ENCODE measurements at places on chromosomes 2 and 18.

DNA sequence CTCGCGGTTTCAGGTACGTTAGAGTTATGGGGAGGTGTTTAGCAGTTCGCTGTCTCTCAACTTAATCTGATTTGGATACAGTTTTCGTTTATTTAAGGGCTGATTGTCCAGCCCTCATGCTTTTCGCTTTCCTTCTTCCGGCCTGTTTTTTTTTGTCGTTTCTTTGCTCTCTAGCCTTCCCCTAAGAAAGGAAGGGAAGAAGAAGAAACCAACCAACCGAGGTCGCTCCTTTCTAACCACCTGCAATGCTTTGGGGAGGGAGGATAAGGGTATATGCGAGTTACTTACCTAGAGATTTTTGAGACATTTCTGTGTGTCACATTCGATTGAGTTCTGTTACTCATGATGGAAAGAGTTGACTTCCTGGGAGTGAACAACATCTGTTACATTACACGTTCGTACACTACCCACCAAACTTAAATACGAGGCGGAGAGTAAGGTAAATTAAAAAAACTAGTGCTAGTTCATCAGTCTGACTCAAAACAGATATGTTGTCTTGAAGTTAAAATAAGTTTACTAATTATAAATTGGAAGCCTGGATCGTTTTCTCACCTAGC, 918 bp downstream of the EIF5B start:
- DNase-seq: no peak

DNA sequence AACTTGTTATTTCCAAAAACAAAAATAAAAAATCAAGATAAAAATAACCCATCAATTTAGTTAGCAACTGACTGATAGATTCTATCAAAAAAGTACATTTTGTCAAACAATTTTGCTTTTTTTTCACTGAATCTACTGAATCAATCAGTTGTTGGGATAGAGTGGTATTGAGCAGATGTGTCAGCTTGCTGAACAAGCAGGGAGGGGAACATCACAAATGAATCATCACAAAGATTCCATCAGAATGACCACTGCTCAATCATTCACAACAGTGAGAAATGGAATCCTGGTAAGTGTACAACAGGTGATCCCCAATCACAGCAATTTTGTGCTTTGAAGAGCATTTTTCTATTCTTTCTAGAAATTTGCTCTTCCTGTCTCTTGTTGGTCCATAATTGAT, 12.3 kb upstream of the SLC14A2 start:
- DNase-seq: no peak

DNA sequence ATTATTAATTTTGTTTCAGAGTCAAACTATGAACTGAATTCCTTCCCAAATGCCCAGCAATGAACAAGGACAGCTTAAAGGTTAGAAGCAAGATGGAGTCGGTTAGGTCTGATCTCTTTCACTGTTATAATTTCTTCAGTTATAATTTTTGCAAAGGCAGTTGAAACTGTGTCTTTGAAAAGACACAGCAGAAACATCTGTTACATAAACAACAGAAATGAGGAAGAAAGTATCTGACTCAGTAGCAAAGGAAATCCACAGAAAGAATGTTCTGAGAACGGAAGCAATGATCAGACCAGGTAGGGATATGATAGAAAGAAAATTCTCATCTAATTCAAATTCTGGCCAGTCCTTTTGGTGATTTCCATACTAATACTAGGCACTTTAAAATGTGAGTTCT, 5.2 kb upstream of the RMC1 start:
- DNase-seq: no peak

DNA sequence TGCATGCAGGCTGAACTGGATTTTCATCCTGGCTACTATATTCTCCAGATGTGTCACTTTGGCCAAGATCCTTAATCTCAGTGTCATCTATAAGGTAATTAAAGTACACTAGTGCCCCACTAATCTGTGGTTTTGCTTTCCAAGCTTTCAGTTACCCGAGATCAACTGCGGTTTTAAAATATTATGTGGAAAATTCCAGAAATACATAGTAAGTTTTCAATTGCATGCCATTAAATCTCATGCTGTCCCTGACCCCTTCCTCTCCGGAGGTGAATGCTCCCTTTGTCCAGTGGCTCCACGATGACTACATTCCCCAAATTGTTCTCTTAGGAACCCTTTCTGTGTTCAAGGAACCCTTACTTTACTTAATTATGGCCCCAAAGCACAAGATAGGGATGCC, 5.3 kb upstream of the TYMS start:
- DNase-seq: peak; percentile 21

DNA sequence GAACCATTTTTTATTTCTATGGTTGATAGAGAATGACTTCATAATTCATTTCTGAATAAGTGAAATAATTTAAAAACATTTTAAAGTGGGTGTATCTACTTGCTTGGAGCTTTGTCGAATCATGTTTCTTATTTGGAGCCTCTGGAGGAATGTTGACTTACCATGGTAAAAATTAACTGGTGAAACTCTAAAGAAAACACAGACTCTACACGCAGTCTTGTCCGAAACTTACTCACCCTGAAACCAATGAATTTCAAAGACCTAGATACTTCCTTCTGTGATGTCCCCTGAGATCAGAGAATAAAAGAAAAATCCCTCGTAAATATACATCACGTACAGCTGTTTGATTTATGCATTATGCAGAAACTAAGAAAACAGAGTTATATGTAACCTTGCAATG, 665.2 kb upstream of the NRXN1 start:
- no peak for DNase-seq

DNA sequence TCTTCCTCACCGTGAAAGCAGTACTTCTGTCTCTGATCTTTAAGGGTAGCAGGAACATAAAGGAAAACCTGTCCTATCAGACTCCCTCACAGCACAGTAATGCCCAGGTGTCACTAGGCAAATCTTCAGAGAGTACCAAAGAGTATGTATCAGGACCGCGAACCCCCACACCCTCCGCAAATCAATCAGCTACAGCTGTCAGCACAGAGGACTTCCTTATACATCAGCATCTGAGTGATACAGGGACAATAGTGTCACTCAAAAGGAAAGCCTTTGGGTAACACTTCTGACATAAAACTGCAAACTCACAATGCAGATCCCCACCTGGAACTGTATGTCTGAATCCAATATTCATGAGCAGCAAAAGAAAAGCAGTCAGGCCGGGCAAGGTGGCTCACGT, 2.6 kb downstream of the AFG3L2 start:
- DNase-seq: no peak

DNA sequence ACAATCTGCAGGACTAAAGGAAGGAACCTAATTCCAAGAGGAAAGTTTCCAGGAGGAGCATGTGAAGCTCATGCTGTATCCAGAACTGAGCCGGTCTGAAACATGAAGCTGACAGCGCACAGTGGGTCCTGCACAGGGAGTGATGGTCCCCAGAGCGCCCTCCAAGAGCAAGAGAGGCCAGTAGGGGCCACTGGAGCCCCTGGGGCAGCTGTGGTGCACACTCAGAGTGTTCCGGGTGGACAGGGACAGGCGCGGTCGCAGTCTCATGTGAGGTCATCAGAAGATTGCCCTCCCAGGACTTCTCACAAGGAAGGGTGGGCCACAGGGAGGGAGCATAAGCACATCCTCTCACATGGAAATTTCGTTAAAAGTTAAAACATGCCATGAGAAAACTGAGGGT, 355.9 kb downstream of the EIPR1 start:
- DNase-seq: no peak

- DNase-seq: no peak
Measured at GRCh38 chr18:12305930-12306629, 2.0 kb upstream of the TUBB6 start.

GRCh38 chr2:195559431-195559914, 97.6 kb upstream of the SLC39A10 start:
- peak; percentile 37 for DNase-seq

GRCh38 chr2:72893594-72894319, 6.5 kb downstream of the SPR start:
- no peak for DNase-seq

DNA sequence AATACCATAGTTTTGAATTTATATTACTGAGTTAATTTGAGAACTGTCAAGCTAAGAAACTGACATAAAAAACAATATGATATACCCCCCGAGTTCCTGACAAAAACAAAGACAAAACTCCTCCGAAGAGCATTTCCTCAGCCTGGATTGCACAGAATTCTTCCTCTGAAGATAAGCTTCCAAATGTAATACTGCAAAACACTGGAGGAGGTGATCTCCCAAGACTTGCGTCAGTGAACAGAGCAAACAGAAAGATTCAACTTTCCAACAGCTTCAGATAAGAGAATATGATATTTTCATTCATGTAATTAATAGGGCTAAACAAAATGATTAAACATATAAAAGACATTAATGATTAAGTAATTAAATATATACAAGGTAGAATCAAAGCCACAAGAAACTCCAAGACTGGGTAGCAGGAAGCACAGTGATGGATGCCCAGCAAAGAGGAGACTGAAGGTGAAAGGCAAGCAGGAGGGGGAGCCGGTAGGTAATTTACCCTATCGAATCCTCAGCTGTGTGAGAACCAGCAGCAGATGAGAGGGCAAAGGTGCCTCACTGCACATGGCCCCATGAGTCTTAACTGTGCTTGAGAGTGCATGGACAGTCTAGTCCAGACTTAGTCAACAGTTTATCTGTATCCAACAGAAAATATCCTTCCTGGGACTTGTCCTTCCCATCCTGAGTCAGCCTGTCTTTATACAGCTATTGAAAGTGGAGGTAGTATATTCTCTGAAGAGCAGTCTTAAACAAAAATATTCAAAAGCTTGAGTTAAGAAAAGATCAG, 18.3 kb upstream of the SERPINB3 start:
- DNase-seq: no peak

DNA sequence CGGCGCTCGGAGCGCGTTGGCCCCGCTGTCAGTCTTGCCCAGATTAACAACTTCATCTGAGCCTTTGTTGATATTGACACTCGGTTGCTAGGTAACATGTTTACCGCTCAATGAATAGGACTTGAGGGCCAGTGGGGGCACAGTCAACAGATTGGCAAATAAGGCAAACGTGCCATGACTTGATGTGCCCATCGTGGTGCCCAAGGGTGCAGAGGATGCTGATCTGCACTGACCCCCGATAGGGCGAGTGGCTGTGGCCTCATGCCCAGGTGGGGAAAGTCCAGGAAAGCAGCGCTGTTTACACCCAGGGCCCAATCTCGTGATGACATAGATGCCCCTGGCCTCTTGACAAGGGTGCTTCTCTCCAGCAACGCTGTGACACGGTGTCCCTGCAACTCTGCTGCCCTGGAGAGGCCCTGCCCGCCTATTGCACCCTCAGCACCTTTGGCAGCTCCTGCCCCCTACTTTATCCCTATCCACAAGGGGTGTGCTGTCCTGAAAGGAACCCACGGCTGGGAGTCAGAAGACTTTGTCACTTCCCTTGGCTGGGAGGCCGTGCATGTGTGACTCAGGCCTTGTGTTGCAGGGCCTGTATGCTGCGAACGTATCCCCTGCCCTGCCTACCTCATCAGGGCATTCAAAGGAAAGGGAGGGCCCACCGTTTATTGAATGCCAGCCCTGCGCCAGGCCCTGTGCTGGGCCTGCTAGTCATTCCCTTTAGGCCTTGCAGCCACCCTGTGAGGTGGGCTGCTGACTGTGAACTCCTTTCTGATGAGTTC, 158.0 kb downstream of the INHBB start:
- no peak for DNase-seq

DNA sequence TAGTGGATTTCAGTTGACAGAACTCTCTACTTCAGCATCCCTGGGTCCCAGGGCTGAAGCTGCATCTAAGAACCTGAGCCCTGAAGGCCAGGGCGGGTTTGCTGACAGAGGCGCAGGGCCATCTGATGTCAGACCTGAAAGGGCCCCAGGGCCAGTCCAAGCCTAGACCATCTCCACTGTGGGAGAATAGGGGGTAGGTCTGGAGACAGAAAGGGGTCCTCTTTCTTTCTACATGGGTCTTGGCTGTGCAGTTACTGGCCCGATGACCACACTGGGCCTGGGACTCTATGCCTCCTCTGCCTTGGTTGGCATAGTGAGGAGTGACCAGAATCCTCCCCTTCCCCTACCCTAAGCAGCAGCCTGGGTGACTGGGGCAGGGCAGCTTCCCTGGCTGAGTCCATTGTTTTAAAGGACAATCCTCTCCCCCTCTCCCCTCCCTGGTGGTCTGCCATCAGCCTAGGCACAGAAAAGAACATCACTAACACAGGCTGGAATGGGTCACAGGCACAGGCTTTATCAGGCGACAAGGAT, 34.5 kb downstream of the HS1BP3 start:
- no peak for DNase-seq

DNA sequence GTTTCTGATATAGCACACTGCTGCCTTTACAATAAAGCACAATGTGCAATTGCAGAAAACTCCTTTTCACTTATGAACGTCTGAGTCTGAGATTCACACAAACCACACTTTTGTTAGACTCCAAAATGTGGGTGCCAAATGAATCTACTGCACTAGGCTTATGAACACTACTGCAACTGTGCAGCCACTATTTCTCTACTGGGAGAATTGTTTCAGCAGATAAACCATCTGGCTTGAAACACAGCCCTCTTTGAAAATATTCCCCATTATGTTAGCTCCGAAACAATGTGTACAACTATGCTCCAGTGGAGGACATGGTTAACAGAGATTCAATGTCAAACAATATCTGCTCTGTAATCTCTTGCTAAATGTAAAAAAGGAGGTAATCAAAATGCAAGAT, 188.7 kb upstream of the ZEB2 start:
- DNase-seq: no peak

DNA sequence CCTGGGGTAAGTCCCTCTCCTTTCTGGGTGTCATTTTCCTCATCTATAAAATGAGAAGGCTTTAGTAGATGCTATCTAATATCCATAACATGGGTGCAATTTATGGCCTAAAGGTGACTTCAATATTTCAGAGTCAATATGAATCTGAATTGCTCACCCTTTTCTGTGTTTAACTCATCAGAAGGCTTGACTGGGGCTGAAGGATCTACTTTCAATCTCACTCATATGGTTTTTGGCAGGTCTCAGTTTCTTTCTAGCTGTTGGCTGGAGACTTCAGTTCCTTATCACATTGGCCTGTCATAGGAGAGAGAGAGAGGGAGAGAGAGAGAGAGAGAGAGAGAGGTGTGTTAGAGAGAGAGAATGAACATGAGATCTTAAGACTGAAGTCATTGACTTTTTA, 343.7 kb upstream of the MEX3C start:
- DNase-seq: no peak

DNA sequence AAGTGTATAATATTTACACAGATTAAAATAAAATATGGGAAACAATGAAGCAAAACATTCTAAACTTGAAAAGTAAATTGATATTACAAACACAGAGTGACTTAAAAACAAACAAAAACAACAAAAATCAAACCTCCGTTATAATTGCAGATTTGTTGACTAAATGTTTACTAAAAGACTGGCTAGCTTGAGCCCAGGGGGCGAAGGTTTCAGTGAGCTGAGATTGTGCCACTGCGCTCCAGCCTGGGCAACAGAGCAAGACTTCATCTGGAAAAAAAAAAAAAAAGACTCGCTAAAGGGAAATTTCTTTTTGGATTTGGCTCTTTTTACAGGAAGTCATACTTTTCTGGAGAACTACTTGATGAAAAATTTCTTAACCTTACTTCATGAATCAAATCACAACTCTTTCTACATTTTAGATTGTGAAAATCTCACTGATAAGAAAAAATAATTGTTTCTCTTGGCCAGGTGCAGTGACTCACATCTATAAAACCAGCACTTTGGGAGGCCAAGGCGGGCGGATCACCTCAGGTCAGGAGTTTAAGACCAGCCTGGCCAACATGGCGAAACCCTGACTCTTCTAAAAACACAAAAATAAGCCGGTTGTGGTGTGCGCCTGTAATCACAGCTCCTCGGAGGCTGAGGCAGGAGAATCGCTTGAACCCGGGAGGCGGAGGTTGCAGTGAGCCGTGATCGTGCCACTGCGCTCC, 9.7 kb downstream of the TFPI start:
- no peak for DNase-seq
